ENCODE measurements at places on chromosomes 16 and 17.

DNA sequence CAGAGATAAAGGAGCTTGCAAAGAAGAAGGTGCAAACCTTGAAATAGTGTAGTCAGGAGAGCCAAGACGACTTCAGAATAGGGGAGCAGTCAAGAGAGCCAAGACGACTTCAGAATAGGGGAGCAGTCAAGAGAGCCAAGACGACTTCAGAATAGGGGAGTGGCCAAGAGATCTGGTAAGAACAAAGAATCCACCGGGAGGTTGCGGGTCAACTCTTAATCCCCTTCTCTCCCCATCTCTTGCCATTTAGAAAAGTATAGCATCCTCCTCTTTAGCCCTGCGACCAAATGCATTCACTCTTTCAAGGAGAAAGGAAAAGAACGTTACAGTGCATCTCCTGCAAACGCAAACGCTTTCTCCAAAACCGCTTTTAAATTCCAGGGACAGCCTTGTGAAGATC lies 713 bp downstream of the KNOP1 start:
- DNase-seq = no peak

- peak; percentile 94 for DNase-seq
Observed at GRCh38 chr17:51166198-51166986, at the start of gene NME2. TSS of gene NME2 (plus strand) at chr17:51166411. CDS start at chr17:51166831, 420 bp downstream.

DNA sequence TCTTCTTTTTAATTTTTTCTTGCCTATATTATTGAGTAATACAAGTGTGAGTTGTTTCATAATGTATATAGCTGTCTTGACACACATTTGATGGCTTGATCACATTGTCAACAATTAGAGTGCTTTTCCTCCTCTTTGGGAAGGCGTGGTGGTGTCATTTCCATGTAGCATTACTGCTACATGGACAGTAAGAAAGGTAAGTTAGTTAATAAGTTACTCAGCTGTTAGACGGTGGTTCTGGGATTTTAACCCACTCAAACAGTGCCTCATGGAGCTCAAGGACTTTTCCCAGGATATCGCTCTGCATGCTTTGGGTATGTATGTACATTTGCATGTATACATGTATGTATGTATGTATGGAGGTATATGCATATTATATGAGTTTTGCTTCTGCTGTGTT lies 94.6 kb downstream of the HAPSTR1 start:
- DNase-seq = no peak

GRCh38 chr16:85616607-85617321 lies 3.6 kb downstream of the GSE1 start:
- DNase-seq = no peak

GRCh38 chr16:18048853-18049546 lies 287.5 kb downstream of the NPIPA8 start:
- DNase-seq = no peak

DNA sequence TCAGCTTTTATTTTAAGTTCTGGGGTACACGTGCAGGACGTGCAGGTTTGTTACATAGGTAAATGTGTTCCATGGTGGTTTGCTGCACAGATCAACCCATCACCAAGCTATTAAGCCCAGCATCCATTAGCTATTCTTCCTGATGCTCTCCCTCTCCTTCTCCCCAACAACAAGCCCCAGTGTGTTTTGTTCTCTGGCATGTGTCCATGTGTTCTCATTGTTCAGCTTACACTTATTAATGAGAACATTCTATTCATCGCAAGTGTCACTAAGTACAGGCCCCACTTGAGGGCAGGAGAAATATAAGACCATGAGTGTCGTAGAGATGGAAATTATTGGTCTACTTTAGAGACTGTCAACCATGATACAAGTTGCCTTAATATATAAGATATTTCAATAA lies 615.1 kb downstream of the CDH8 start:
- no peak for DNase-seq
